ENCODE measurements at places on chromosomes 2 and 18.

DNA sequence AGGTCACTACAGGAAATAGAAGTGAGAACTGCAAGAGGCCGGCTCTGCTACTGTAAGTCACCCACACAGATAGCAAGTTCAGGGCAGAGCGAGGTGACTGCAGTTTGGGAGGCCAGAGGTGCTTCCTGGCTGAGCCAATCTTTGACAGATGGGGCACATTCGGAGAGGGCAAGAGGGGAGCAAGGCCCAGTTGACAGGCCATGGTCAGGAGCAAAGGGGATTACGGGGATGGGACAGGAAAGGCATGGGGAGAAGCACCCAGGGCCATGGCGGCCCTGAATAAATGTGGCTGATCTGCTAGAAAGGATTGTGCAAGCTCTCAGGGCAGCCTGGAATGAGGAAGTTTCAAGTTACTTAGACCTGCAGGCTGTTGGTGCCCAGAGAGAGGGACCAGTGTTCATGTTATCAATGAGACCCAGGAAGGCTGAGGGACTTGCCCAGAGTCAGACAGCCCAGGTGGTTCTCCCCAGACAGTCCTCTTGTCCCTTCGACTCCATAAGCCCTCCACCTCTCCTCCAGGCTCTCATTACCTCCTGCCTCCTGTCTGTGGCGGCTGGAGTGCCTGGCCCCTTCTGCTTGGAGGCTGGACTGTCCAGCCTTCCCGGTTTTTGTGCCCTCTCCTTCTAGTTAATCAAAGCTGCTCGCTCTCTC lies 123.3 kb downstream of the CTIF start:
- DNase-seq, result no peak

GRCh38 chr18:23528580-23529472 lies 25.5 kb downstream of the RMC1 start:
- DNase-seq, result no peak

DNA sequence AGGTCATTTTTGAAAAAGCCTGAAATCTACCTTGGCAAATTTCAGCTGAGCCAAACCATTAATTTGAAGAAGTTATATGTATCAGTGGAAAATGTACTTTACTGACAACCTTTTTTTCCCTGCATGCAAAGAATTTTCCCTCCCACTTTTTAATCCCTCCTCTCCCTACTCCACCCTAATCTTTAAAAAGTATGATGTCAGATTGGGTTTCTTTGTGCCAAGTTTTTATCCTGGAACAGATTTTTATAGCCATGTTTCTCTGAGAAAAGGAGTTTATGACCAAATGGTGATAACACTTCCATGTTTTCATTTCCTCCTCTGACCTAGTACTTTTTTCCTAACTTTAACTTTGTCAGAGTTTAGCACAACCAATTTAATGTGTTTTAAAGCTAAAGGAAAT lies 250.3 kb upstream of the FOSL2 start:
- no peak for DNase-seq

DNA sequence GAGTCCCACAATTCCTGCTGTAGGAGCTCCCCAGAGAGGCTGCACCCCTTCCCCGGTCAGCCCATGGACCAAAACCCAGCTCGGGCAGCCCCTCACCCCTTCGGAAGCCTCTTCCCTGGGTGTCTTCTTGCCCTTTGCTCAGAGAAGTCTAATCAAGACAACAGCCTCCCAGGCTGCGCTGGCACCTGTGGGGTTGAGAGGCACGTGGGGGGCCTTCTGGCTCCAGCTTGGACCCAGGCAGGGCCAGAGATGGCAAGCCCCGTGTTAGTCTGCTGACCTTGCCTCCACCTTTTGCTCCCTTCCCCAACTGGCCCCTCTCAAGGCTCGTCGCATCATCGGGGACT lies 10.4 kb downstream of the SLC4A3 start:
- no peak for DNase-seq

- no peak for DNase-seq
Measured at GRCh38 chr2:157190151-157190550, 67.4 kb upstream of the GALNT5 start.

DNA sequence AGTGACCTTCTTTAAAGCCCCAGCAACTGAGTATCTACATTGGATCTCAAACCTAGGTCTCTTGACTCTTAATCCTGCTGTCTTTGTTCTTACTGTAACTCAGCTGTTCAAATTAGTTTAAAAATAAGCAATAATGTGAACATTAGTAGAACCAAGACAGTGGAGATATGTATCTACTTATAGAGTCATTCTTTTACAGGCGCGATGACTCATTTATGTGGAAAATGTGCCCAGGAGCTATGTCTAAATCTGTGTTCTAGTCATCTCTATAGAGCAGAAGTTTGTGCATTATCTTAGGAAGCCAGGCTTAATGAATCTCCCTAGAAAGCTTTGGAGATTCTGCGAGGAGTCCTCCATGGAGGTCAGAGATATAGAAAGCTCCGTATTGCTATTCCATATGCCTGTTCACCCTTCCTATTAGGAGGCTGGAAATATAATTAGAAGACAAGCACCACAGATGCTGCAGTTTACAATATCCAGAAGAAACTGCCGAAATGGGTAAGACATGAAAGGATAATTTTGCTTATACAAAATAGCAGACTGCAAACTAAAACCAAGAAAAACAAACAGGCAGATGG lies 211.6 kb downstream of the TRIB2 start:
- DNase-seq, result no peak
